NCI-H1694 (cell line): ENCODE measurements at places on chromosomes 13 and 19.

DNA sequence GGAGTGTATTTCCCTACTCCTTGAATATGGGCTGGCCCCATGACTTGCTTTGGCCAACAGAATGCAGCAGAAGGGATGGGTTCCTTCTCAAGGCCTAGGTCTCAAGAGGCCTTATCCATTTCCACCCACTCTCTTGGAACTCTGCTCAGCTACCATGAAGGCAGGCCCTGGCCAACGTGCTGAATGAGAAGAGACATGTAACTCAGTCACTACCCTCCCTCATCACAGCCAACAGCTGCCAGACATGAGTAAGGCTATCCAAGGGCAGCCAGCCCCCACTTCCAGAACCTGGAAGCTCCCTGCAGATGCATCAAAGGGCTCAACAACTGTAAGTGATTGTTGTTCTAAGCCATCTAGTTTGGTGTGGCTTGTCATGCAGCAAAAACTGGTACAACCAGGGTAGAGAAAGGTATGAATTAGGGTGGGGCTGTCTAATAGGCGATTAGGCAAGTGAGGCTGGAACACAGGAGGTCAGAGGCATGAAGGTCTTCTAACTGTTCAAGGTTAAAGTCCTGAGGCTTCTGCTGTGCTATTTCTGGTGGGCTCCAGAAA is 1.4 kb upstream of the RASL11A start:
- DNase-seq = no peak

DNA sequence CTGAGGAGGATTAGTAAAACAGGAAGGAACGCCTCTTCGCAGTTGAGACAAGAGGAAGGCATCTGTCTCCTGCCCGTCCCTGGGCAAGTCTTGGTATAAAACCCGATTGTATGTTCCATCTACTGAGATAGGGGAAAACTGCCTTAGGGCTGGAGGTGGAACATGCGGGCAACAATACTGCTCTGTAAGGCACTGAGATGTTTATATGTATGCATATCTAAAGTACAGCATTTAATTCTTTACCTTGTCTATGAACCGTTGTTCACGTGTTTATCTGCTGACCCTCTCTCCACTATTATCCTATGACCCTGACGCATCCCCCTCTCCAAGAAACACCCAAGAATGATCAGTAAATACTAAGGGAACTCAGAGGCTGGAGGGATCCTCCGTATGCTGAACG is 722 bp upstream of the TIMM50 start:
- no peak for DNase-seq

- DNase-seq = no peak
Measured at GRCh38 chr13:111031531-111031961, 83.6 kb upstream of the ARHGEF7 start.

DNA sequence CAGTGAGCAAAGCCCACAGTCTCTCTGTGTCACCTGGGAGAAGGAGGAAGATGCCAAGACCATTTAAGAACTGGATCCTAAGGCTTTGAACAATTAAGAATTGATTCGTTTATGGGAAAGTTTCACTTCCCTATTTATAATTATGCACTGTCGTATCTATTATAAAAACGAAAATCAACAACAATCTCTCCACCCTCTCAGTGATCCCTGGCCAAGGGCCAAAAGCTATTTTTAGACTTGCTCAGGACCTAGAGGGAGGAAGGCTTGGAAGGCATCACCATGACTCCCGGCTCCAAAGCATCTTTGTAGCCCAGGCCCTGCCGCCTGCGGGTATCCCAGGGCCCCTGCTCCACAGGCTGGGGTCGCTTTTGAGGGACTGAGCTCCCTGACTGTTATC is 1.3 kb downstream of the RHPN2 start:
- peak; percentile 35 for DNase-seq

DNA sequence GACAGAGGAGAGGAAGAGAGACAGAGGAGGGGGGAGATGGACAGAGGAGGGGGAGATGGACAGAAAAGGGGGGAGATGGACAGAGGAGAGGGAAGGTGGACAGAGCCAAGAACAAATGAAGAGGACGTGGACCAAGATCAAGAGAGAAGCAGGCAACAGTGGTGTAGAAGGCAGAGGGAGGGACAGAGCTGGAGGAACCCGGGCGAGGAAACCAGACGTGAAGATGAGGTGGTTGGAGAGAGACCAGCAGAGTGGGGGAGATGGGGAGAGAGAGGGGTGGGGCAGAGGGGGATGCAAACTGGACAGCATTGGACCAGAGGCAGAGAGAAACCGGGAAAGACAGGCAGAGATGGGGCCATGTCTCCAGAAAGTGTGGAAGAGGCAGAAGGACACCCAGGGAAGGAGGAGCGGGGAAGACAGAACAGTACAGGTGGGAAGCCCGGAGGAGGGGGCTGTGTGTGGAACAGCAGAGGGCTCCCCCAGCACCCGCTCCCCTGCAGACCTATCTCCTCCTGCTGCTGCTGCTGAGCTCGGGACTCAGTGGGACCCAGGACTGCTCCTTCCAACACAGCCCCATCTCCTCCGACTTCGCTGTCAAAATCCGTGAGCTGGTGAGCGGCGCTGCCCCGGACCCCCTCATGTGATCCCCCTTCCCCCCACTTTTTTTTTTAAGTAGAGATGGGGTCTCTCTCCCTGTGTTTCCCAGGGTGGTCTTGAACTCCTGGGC is 1.3 kb downstream of the FLT3LG start:
- no peak for DNase-seq

GRCh38 chr19:38264486-38265212 is at the start of gene SPINT2:
Gene SPINT2 (plus strand): TSS chr19:38264573. CDS start chr19:38264893, 320 bp downstream.
- DNase-seq = no peak

- no peak for DNase-seq
Measured at GRCh38 chr19:19670070-19670551, 1.5 kb downstream of the ZNF101 start.

DNA sequence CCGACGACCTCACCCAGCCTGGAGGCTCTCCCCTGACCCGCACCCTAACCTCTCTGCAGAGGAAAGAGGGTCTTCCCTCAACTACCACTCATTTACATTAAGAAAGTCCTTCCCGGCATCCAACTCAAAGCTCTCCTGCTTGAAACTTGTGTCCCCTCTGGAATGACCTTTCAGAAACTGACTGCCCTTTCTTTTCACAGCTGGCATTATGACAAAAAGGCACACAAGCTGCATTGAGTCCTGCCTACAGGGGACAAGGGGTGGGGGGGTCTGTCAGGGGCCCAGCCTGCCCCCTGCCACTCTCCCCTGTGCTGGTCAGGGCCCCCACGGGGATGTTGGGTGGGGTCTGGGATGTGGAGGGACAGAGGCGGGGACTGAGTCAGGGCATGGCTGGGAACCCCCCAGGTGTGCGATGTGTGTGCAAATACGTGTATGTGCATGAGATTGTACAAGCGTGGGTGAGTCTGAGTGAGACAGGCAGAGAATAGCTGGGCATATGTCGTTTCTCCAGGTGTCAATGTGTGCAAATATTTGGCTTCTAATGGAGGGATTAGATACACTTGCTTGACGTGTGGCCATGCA is 2.0 kb downstream of the COL5A3 start:
- DNase-seq = no peak

DNA sequence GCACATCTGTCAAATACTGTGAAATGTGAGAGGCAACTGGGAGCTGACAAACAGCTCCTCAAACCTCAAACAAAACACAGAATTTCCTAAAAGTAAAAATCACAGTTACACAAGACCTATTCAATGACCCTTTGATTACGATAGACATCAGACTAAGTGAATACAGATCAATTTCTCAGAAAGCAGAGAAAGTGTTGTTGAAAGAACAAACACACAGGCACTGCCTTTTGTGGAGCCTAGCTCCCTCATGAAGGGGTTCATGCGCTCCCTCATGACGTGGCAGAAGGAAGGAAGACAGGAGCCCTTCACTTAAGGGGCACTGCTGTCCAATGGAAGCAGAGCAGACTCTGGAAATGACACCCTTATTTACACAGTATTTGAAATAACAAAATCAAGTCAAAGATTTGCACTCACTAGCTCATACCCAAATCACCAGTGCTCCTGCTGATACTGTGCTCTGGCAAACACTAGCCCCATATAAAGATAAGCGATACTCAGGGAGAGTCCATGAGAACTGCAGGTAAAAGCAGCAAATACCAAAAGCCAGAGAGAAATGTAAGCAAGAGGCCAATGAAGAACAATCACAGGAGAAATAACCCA is 144.9 kb downstream of the KLF12 start:
- DNase-seq = no peak

DNA sequence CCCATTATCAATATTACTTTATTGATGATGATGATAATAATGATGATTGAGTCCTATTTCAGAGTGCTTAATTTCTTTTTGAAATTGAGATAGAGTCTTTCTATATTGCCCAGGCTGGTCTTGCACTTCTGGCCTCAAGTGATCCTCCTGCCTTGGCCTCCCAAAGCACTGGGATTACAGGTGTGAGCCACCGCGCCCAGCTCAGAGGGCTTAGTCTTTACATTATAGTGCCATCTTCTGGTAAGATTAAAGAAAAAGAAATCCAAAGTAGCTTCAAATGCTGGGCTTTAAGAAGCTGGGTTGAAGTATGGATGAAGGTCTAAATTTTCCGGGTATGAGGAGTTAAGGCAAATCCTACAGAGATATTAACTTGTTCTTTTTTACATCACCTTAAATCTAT is 3.4 kb upstream of the ZNF333 start:
- DNase-seq = no peak

DNA sequence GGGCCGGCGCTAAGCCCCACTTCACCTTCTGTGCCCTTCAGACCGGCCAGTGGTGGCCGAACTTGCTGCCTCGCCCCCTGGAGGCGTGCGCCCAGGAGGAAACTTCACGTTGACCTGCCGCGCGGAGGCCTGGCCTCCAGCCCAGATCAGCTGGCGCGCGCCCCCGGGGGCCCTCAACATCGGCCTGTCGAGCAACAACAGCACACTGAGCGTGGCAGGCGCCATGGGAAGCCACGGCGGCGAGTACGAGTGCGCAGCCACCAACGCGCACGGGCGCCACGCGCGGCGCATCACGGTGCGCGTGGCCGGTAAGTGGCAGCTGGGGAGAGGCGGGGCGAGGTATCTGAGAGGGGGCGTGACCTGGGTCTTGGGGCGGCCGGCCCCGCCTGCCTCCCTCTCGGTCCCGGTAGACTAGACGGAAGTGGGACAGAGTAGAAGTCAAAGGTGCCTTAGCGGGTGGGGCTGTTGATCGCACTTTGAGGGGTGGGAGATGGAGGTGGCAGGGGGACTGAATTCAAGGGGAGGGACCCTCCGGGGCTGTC is 5.6 kb downstream of the ICAM5 start:
- no peak for DNase-seq

DNA sequence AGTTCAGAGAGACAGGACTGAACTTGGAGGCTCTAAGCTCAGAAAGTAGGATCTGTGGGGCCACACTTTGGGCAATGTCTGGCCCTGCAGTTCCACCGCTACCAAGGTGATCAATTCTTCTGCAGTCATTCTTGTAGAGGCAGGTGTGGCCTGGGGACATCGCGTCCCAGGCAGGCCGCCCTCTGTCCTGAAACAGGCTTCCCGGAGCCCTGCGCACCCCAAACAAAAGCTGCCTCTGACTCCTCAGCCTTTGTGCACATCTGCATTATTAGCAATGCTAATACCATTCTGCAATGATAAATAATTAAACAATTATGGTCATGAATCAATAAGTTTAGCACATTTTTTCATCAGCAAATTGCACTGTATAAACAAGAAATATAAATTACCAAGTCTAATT is 160.2 kb downstream of the URI1 start:
- DNase-seq = no peak

DNA sequence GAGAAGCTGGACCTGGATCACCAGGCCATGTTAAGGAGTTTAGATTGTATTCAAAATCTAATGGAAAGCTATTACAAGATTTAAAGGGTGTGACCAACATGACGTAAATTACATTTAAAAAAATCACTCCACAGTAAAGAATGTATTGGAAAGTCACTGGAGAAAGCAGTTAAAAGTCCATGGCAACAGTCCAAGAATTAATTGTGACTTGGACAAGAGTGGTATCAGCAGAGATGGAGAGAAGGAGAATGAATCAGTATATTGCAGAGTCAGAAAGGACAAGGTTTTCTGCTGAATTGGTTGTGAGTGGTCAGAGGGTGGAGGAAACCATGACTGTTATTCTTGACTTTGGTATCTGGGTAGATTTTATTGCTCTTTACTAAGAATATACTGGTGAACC is 535.1 kb upstream of the SLITRK1 start:
- DNase-seq = no peak

DNA sequence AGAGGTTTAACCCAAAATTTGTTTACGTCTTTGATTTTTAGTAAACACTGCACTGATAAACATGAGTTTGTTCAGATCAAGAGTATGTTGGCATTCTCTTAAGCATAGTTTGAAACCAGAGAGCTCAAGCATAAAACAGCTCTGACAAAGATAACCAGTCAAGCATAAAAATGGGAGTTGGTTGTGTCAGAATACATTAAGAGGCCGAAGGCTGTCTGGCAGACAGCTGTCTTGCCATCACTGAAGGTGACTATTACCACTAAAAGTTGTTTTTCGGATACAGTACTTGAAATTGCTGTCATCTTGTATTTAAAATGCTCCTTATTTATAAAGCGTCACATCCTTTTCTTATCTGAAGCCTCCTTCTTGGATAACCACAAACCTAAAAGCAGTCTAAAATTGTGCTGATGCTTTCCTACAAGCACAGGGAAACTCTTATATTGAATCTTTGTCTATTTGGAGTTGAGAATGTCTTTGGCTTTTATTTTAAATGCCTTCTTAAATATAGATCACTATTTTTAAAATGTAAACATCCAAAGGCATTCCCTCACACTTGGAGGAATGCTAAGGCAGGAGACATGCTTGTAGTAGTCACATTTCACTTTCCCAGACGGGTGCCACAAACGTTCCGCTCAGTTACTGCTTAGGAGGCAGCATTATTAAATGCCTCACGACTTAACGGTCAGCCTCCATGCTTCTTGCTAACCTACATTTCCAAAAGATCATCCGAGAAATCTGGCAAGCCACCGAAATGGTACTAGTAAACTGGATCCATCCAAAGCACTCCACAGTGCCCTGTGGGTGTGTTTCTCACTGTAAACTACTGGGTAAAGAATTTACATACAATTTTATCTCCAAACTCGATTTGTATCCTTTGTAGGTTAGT is 1.5 kb downstream of the SMAD9 start:
- DNase-seq = peak; percentile 2

GRCh38 chr19:42431486-42431885 is 4.3 kb upstream of the LIPE start:
- DNase-seq = no peak

DNA sequence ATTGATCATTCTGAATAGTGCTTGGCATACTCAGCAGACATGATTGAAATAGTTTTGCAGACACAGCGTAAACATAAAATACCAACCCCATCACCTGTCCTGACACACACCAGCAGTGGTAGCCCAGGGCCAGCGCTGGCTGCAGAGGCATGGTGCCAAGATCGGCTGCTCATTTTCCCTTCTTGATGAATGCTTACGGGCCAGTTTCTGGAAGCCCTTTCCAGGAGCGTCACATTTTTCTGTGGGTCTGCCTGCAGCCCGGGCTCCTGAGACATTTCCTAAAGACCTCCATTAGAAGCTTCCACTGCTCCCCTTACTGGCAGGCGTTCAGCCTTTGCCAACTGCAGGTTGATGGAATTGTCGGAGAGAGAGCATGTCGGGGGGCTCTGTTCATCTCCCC is 48.6 kb downstream of the CHST8 start:
- DNase-seq = no peak
